ENCODE measurements at places on chromosomes 11 and 22.

- DNase-seq: no peak
Measured at GRCh38 chr22:24420072-24420976, 7.1 kb upstream of the ADORA2A start.

- DNase-seq: no peak
Measured at GRCh38 chr11:19453651-19454257, 213.0 kb upstream of the E2F8 start.

DNA sequence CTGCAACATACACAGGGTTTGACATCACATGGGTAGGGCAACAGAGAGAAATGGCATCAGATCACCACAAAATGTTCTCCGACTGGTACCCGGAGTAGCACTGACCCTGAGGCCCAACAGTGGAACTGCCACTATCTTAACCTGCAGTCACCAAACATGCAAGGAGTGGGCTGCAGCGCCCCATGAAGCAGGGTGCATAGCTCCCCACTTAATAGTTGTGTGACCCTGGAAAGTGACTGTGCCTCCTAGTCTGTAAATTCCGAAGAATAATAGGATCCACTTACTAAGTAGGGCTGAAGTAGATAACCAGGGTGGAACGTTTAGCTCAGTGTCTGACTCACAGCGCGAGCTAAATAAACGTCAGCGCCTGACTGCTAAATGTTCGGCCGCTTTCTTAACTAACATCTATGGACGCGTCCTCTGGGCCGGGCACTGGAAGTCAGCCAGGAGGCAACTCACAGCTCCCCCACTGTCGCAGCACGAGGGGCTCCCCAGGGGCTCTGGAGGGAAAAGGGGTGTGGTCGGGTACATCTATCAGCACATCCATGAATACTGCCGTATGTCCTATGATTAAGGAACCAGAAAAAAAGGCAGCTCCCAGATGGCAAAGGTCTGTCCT, 777 bp downstream of the LTO1 start:
- no peak for DNase-seq

GRCh38 chr22:48258811-48259210, 1496.4 kb downstream of the TBC1D22A start:
- no peak for DNase-seq

DNA sequence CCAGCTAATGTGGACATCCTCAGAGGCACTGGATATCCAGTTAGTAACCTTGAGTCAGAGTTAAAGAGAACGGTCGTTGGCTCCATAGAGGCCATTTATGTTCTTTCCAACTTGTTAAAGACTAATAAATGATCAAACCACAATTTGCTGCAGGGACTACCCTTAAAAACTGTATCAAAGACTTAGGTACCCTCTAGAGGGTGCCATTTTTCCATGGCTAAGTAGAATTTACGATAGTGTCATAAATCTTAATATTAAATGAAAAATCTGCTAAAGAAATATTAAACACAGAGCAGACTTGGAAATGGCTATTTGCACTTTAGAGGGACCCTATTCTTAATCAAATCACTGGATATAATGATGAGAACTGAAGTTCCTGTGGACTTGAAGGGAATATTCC, 685.2 kb upstream of the CHORDC1 start:
- no peak for DNase-seq

DNA sequence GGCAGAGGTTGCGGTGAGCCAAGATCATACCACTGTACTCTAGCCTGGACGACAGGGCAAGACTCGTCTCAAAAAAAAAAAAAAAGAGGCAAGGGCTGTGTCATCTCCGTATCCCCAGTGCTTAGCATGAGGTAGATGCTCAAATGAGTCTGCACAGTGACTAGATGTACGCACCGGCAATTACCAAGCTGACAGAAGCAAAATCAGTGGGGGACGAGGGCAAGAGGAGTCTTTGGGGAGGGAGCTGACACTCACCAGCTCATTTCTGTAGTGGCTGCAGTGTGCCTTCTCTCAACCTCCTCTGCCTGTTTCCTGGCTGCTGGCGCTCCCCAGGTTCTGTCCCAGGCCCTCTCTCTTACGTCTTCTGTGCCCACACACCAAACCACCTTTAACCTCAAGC, 69.9 kb downstream of the PACSIN2 start:
- no peak for DNase-seq

- DNase-seq: no peak
Measured at GRCh38 chr11:44130751-44131150, 35.3 kb downstream of the EXT2 start.

GRCh38 chr11:46755962-46756361, 36.9 kb downstream of the F2 start:
- DNase-seq: no peak

DNA sequence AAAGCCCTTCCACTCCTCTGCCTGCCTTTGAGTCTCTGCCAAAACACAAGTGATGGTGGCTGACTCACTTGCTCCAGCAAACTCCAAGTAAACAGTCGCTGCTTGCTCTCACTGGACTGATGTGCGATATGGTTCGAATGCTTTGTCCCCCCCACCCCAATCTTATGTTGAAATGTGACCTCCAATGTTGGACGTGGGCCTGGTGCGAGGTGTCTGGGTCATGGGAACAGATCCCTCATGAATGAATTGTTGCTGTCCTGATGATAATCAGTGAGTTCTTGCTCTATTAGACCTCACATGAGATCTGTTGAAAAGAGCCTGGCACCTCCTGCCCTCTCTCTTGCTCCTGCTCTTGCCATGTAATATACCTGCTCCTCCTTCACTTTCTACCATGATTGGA, 747.9 kb downstream of the OPCML start:
- DNase-seq: no peak

- DNase-seq: no peak
Measured at GRCh38 chr11:129368889-129369672, 6.6 kb upstream of the BARX2 start.

- DNase-seq: no peak
Measured at GRCh38 chr11:78425399-78426070, 7.9 kb upstream of the GAB2 start.

- no peak for DNase-seq
Measured at GRCh38 chr11:14420223-14420622, 61.2 kb upstream of the RRAS2 start.

GRCh38 chr11:100638648-100639047, 48.4 kb upstream of the ARHGAP42 start:
- DNase-seq: no peak

GRCh38 chr11:63518548-63518947, 12.7 kb downstream of the LGALS12 start:
- no peak for DNase-seq
